ENCODE measurements at places on chromosomes 3 and 15. TPM values are rescaled to one million over a fixed set of nuclear protein-coding genes. Genes with fewer than 3 reads are reported as not detected.

GRCh38 chr3:116445311-116445841, at the start of gene LSAMP:
Gene LSAMP (minus strand): TSS chr3:116445487.
- no peak within 1 kb of the TSS for H3K4me3 ChIP-seq
- no peaks in the 10 kb centered on the region for H3K36me3 ChIP-seq
- H3K27me3 ChIP-seq, result peaks cover 22% of the 10 kb centered on the region
- no peak within 1 kb of the TSS for H3K27ac ChIP-seq

DNA sequence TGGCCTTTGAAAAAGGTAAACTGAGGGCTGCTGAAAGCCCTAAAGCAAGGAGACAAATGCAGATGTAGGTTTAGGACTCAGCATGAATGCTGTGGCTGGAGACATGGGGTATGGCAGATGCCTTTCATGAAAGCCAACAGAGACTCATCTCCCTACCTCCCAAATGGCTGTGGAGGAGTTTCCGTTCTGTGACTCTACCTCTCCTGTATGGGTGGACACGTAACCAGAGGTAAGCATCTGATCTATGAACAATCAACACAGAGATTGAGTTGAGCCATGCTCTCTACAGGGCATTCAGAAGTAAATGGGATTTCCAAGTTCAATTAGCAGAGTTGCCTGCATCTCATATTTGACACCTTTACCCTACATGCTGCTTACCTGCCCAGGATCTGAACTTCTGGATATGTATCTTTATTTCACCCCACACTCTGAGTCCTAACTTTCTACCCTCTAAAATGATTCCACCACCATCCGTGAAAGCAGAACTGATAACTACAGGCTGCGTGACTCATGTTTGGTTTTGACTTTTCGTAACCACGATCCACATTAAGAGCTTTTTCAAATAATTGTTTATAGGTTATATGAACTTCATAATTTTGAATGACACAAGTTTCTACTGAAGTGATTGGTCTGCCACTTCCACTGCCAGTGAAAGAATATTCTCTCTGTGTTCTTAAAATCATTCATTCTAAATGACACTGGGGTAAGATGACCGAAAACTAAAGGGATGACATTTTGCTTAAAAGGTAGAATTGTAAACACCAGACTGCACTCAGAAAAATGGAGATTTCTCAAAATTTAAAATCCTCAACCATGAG, 1058.7 kb downstream of the FHIT start:
- no peaks in the 10 kb centered on the region for H3K36me3 ChIP-seq
- DNase-seq, result no peak
- no peak overlapping the region for H3K27ac ChIP-seq
- no peaks in the 10 kb centered on the region for H3K4me1 ChIP-seq

GRCh38 chr15:84937144-84937543, 44.5 kb upstream of the PDE8A start:
- no peak overlapping the region for H3K4me3 ChIP-seq
- no peaks in the 10 kb centered on the region for H3K4me1 ChIP-seq
- no peaks in the 10 kb centered on the region for H3K36me3 ChIP-seq

LRRC34 gene
- 9.6 TPM for total RNA-seq

DNA sequence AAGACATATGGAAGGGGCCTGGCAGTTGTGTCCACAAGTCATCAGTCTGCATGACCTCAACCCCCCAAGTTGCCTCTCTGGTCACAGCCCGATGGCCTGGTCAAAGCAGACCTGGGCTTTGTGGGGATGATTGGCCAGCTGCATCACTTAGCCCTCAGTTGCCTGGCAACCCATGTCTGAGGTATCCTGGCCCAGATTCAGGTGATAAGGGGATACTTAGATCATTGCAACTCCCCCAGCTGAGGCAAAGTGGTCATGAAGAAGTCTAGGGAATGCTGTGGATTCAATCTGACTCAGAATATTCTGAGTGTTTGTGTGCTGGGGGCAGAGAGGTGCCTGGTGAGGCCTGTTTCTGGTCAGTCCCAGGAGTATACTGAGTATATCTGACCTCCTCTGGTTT, 5.0 kb downstream of the GPR156 start:
- no peak overlapping the region for H3K27ac ChIP-seq
- DNase-seq, result no peak
- H3K27me3 ChIP-seq, result no peaks in the 10 kb centered on the region
- H3K36me3 ChIP-seq, result no peaks in the 10 kb centered on the region
- H3K4me3 ChIP-seq, result no peak overlapping the region

- no peak for DNase-seq
- H3K27ac ChIP-seq, result no peak overlapping the region
- H3K4me1 ChIP-seq, result no peaks in the 10 kb centered on the region
- no peaks in the 10 kb centered on the region for H3K27me3 ChIP-seq
- H3K36me3 ChIP-seq, result no peaks in the 10 kb centered on the region
- H3K4me3 ChIP-seq, result no peak overlapping the region
These were observed 68.9 kb downstream of the MINDY2 start for GRCh38 chr15:58840048-58840447.

GRCh38 chr3:119517112-119517511, 18.8 kb downstream of the TIMMDC1 start:
- no peak overlapping the region for H3K4me3 ChIP-seq
- H3K27ac ChIP-seq, result no peak overlapping the region
- H3K36me3 ChIP-seq, result peaks cover 28% of the 10 kb centered on the region
- H3K27me3 ChIP-seq, result no peaks in the 10 kb centered on the region
- no peaks in the 10 kb centered on the region for H3K4me1 ChIP-seq

DNA sequence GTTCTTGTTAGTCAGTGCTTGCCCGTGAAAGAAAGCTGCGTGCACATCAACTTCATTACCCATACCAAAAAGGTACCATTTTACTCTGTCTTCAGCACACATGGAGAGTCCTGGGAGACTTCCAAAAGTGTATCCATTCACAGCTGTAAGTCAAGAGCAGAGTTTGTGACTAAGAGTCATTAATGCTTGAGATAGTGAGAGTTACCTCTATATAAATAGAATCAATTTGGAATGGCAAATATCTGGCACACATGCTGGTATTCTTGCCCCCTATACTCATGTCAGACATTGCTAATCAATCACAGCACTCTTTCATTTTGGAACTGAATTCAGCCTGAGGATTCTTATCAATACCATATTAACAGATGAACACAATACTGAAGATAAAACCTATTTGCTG, 14.2 kb downstream of the CP start:
- H3K4me1 ChIP-seq, result no peaks in the 10 kb centered on the region
- DNase-seq, result no peak
- no peak overlapping the region for H3K27ac ChIP-seq

PEX5L gene
- total RNA-seq, result 0.98 TPM

STOML1 gene
- 6.1 TPM for total RNA-seq

GOLGA8S gene
- 0.09 TPM for total RNA-seq
